Right kidney (tissue), 9 donors: ENCODE measurements at places on chromosomes 16 and 17.
A peak's percentile ranks its signal among the peaks of the same experiment; 100 is the strongest.

DNA sequence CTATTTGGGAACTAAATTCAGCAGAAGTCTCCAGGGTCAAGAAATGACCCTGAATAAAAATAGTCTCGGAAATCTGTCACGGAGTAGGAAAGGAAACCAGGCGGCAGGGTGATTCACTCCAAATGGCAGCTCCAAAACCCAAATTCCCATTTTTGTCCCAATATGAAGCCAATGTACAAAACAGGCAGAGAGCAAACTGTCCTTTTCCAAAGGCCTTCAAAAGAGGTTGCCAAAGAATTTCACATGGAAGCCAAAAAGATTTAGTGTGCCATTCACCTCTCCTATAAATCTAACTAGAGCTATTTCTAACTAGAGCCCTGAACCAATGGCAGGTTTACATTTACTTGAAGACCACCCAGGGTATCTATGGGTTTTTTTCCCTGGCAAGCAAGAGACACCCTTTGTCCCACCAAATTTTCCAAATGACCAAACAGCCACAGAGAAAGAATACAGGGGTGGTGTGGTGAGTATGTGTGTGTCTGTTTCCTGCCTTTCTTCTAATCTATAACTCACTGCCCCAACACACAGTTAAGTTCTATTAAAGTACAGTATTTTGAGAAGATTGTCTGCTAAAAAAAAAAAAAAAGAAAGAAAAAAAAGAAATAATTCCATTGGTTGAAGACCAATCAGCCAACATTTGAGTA lies 6.8 kb downstream of the MYO1D start:
- peak; percentile 14 for DNase-seq

- DNase-seq: no peak
Measured at GRCh38 chr17:20218272-20218671, 209.1 kb downstream of the SPECC1 start.

DNA sequence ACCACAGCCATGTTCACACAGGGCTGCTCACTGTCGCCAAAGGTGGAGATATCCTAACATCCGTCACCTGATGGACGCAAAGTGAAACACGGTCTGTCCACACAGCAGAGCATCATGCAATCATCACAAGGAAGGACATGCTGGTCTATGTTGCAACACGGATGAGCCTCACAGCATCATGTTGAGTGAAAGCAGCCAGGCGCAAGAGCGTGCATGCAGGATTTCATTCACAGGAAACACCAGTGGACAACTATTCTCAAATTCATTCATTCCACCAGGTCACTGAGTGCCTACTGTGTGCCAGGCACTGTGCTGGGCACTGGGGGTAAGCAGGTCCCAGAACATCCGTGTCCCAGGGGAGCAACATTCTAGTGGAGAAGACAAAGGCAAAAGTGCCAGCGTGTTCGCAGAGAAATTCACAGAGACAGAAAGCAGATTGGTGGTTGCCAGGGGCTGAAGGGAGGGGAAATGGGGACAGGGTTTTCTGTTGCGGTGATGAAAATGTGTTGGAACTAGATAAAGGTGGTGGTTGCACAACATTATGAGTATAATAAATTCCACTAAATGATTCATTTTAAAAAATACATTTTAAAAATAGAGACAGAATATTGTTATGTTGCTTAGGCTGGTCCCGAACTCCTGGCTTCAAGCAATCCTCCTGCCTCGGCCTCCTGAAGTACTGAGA lies 22.7 kb upstream of the KCNJ12 start:
- DNase-seq: no peak

- no peak for DNase-seq
Measured at GRCh38 chr17:50459756-50460155, 8.9 kb downstream of the CHAD start.

DNA sequence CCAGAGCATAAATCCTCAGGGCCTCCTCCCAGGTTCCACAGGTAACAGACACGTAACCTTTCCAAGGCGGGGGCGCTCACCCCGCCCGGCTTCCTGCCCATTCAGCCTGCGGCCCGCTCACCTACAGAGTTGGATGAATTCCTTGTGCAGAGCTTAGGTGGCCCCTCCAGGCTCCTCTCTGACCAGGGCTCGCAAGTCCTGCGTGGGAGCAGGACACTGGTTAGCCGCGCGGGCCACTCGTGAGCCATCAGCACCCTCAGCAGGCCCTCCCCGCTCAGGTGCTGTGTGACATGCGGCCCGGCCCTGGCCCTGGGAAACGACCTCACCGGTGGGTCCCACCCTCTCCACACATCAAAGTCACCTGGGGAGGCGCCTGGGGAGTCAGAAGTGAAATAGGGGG lies 528 bp downstream of the TERB1 start:
- DNase-seq: no peak

GRCh38 chr16:64047878-64048277 lies 1074.0 kb downstream of the CDH11 start:
- DNase-seq: no peak

- no peak for DNase-seq
Measured at GRCh38 chr17:31789707-31790505, 69.1 kb downstream of the COPRS start.

GRCh38 chr17:72416054-72416675 lies 295.3 kb downstream of the SOX9 start:
- DNase-seq: no peak

DNA sequence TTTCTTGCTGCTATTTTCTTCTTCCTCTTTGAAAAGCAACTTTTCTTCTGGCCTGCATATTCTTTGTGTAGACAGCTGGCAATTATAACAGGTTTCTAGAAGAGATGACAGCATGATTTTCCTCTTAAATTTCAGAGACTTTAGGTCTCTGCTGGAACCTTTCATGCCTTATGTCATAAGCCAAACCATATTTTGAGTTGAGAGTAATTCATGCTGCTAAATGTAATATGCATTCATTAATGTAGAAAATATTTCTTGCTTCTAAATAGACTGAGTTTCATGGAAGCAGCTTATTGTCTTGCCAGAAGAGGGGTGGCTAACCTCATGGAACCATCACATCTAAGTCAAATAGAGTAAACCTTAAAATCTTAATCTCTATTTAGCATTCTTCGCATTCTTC lies 25.9 kb upstream of the ABCA9 start:
- no peak for DNase-seq

GRCh38 chr17:1673041-1673785 lies 11.5 kb downstream of the PRPF8 start:
- no peak for DNase-seq

- DNase-seq: no peak
Measured at GRCh38 chr16:59259074-59259949, 525.2 kb upstream of the GOT2 start.

DNA sequence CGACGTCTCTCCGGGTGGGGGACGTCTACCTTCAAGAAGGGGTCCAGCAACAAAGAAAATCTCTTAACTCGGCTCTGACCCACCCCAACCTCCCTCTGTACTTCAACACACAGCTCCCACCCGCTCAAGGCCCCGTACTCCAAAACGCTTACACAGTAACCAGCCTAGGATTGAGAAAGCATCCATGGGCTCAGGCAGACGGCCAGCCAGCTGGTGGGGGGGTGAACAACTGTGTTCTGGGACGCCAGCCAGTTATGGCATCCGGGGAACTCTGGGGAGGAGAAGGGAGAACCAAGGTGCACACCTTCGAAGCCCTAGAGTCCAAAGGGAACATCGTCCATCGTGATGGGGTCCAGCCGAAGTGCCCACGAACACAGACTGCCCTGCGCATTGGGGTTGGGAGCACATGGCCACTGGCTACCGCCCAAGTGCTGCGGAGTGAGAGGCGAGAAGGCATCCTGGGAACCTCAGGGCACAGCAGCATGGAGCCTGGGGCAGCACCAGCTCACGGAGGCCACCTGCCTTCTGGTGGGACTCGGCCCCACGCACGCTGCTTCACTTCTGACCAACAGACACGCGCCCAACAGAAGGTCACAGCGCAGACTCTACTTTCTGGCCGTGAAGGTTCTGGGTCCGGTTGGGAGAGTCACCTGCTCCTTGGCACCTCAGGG lies 14.3 kb downstream of the SLC16A3 start:
- DNase-seq: no peak

DNA sequence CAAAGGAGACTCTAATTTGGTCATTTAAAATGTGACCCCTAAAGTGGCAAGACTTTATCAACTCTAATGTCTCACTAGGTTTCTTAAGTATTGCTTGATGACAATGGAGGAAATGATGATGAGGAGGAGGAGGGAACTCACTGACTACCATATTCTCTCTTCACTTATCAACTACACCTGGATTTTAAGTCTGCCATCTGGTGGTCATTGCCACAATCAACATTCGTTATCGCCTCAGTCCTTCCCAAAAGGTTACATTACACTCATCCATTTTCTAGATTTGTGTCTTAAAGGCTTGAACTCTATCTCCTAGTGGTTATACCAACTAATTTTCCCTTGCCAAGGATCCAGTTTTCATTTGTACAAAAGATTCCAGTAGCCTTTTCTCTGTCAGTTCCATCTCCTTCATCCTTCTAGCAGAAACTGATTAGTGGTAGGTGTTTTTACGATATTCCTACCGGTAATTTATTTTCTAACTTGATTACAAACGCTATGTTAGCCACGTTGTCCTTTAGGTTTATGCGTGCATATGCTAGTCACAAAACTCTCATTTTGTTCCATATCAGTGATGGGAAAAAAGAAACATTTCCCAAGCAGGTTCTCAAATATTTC lies 114.6 kb upstream of the NOG start:
- no peak for DNase-seq

DNA sequence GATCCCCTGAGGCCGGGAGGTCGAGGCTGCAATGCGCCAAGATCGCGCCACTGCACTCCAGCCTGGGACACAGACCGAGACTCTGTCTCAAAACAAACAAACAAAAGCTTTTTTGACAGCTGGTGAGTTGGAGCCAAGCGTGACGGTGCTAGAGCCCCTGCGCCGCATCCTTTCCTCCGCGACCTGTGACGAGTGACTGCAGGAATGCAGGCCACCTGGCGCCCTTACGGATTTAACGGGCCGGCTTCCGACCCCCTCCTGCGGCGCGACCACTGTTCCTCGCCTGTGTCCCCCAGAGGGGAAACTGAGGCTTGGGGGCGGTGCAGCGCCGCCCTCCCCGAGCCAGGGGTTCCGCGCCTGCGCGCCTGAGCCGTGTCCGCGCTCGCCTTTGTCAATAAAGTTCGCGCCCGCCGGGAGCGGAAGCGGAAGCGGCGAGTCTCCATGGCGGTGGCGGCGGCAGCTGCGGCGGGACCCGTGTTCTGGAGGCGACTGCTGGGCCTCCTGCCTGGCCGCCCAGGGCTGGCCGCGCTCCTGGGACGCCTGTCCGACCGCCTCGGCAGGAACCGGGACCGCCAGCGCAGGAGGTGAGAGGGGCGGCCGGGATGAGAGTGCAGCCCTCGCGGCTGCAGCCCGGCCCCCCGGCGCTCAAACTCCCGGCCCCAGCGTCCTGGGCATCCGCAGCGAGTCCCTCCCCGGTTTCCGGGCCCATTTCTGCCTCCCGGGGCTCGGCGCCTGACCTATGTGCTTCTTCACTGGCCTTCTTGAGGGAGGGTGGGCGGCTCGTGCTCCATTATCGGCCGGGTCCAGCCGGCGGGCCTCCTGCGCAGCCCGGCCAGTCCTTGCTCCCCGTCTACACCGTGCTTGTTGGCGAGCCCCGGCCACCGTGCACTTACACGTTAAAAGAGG lies at the start of gene PGS1:
TSS of gene PGS1 (plus strand) at position 425 of the 906 bp plus-strand sequence. CDS start at position 442, 17 bp downstream.
- peak; percentile 97 for DNase-seq

DNA sequence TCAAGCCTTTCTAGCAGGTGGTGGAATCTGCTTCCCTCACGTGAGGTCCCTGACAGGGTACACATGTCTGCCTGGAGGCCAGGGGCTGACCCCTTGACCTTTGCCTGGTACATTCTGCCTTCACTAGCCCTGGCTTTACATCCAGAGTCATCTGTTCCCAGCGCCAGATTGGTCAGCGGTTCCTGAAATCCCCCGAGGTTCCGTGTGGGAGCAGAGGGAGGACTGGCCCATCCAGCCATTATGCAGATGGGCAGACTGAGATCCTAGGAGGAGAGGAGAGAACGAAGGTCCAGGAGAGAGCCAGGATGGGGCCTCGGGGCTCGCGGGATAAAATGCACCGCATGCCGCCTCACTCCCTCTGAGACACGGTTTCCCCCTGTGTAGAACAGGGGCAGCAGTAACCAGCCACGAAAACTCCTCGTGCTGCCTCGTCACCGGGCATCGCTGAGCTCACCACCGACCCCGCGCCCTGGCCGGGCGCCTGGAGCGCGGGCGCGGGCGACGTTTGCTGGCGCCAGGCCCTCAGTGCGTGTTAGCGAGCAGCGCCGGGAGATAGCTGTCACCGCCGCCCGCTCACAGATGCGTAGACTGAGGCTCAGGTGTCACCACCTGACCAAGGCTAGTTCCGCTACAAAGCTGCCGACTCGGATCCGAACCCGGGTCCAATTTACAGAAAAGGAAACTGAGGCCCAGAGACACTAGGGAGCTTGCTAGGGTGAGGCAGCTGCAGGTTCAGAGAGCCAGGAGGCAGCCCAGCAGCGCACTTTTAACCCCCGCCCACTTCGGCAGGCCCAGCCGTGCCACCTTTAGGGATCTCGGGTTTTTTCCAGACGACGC lies 811 bp upstream of the MAP2K3 start:
- no peak for DNase-seq

DNA sequence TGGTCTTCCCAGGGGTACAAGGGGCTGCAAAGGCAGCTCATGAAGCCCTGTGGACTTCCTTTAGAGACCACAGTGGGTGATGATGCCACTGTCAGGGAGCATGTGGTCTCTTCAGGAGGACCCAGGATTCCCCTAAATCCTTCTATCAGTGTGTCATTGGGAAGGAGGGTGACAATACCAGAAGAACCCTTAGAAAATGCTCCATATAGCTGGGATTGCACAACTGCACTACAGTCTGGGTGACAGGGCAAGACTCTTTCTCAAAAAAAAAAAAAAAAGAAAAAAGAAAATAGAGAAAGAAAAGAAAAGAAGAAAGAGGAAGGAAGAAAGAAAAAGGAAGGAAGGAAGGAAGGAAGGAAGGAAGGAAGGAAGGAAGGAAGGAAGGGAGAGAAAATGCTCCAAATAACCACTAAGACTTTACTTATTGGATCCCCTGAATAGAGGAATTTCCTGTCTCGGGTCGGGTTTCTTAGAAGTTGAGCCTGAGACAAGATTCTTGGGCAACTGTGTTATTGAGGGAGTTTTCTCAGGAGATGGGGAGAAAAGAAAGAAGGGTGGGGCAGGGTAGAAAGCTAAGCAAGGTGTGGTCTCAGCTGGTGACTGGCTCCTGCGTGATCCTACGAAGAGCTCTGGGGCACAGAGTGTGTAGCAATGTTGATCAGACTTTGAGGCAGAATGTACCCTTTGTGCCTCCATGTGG lies 83.1 kb upstream of the DNAH9 start:
- no peak for DNase-seq

GRCh38 chr16:28610595-28611191 lies 849 bp upstream of the SULT1A1 start:
- no peak for DNase-seq
